ENCODE measurements at places on chromosomes 1 and 21. TPM values are rescaled to one million over a fixed set of nuclear protein-coding genes. Genes with fewer than 3 reads are reported as not detected.
A peak's percentile ranks its signal among the peaks of the same experiment; 100 is the strongest.

GRCh38 chr21:20720623-20721022, 277.6 kb upstream of the NCAM2 start:
- peak; percentile 18 for DNase-seq

Gene PTGER3
- 1.1 TPM for total RNA-seq

Gene TSTD1
- total RNA-seq, result 9.5 TPM

Gene SLC2A5
- 0.79 TPM for total RNA-seq

DNA sequence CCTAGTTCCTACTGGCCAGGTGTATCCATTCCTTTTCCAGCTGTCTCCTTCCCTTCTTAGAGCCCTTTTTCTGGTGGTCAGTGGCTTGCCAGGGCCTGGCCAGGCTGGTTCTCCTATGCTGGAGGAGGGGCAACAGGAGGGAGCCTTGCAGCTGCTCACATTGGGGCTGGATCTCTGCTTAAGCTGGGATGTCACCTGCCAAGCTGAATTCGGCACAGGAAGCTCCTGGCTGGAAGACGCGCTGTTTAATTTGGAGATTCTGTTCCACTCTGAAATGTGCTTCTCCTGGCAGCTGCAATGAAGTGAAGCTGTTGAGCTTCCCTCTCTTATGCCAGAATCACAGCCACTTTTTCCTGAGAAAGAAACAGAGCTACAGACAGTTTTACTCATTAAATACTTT, 56.0 kb upstream of the POU3F1 start:
- no peak for DNase-seq

DNA sequence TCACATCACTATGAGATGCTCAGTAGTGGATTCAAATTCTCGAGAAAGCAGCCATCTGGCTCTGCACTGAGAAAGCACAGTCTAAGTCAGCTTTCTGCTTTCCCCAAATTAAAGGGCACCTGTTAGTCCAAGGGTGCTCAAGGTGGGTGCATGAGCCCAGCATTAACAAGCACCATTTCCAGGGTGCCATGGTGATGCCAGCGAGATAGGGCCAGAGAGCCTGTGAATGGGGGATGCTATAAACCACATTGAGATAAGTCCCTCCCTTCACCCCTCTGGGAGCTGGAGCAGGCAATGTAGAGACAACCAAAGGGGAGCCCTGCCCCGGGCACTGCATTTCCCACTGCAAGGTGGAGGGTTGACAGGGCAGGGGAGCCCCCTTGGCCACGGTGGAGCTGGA, 568.2 kb downstream of the AJAP1 start:
- DNase-seq, result no peak

- no peak for DNase-seq
Measured at GRCh38 chr1:2635361-2636010, 2.7 kb upstream of the MMEL1 start.

Gene CFHR2
- total RNA-seq, result not detected

- no peak for DNase-seq
Measured at GRCh38 chr1:201471772-201472171, 2.8 kb upstream of the PHLDA3 start.

- DNase-seq, result peak; percentile 16
Measured at GRCh38 chr1:184954232-184954995, 19.9 kb downstream of the NIBAN1 start.

- DNase-seq, result peak; percentile 84
Measured at GRCh38 chr1:163084330-163084729, 15.2 kb downstream of the RGS4 start.

DNA sequence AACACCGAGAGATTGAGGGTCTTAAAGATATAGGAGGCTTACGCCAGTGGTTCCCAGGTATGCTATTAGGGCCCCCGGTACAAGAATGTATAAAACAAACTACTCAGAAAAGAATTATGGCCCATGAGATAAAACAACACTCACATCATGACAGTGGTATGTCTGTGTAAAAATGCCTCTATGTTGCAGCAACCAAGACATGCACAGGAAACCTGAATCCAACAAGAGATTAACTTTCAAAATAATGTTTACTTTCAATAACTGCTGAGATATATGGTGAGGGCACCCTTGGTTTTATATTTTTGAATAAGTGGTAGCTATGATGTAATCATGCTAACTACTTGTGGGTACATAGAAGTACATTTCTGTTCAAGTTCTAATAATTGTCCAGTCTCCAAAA, 74.9 kb downstream of the PUM1 start:
- peak; percentile 47 for DNase-seq

Gene LCA5L
- 2.0 TPM for total RNA-seq

- DNase-seq, result peak; percentile 40
Measured at GRCh38 chr1:219041818-219042217, 131.9 kb upstream of the LYPLAL1 start.

DNA sequence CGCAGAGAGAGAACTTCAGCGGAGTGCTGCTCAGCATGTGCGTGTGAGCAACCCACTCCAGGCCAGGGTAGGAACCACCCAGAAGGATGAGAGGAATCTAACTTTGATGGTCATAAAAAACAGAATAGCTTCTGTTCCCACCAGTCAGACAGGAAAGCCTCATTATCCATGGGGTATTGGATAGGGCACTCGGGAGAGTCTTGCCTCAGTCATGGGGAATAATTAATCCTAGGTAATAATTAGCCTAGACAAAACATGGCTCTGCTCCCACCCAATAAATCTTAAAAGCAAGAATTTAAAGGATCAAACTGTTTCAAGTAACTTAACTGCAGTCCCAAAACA, 35.3 kb downstream of the LDLRAD1 start:
- DNase-seq, result no peak

DNA sequence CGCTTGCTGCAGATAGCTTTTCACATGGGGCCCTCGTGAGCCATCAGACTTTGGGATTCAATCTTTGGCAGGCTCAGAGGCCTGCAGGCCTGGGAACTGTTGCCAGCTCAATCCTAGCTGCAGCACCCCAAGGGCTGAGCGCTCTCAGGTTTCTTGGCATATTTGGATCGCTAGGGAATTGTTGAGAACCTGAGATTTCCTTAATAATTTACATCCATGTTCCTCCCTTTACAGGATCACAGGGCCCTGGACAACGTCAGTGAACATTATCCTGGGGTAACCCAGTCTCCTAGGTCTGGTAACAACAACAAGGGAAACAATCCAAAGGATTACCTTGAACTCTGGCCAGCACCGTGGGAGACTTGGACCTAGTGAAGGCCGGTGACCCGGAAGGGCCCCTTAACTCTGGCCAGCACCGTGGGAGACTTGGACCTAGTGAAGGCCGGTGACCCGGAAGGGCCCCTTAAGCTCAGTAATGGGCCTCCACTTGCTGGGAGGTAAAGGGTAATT, 49.3 kb upstream of the NEK2 start:
- peak; percentile 16 for DNase-seq

- DNase-seq, result peak; percentile 34
Measured at GRCh38 chr1:187842406-187843165, 1013.8 kb downstream of the PLA2G4A start.
